ENCODE measurements at places on chromosomes 12 and 14.

GRCh38 chr12:51269174-51270066 is 795 bp downstream of the SMAGP start:
- DNase-seq: peak; percentile 71

- DNase-seq: no peak
Observed at GRCh38 chr14:65993996-65994395, 492.2 kb upstream of the CCDC196 start.

- no peak for DNase-seq
Observed at GRCh38 chr12:83386527-83387264, 700.0 kb downstream of the TMTC2 start.

GRCh38 chr12:1777798-1778197 is 42.6 kb upstream of the LRTM2 start:
- DNase-seq: no peak

DNA sequence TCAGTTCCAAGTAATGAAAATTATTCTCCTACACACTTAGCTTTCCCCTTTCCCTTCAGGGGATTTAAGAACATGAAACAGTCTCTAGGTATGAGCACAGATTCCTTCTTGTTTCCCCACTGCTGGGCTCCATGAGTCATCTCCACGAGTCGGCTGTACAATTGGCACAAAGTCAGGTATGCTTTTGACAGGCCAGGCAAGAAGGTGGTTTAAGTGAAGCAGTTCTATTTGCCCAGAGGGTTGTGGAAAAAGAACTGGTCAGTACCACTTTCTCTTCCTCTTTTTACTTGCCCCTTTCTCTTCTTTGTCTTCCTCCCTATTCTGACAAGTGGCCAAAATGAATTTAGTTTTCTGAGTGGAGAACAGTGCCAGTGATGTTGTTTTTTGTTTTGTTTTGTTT is 16.3 kb downstream of the DYNC1H1 start:
- no peak for DNase-seq

DNA sequence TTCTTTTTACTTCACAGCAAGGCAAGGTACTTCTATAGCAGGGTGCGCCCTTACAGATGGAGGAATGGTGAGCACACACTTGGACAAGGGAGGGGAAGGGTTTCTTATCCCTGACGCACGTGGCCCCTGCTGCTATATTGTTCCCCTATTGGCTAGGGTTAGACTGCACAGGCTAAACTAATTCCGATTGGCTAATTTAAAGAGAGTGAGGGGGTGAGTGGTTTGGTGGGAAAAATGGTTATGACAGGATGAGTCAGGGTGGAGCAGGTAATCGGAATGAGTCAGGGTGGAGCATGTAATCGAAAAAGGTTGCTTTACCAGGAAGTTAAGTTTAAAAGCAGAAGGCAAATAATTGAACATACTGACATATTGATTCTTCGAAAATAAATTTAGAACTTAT is 23.7 kb upstream of the RAB21 start:
- DNase-seq: no peak

- no peak for DNase-seq
Observed at GRCh38 chr12:6424008-6424347, 20.8 kb upstream of the CD27 start.

DNA sequence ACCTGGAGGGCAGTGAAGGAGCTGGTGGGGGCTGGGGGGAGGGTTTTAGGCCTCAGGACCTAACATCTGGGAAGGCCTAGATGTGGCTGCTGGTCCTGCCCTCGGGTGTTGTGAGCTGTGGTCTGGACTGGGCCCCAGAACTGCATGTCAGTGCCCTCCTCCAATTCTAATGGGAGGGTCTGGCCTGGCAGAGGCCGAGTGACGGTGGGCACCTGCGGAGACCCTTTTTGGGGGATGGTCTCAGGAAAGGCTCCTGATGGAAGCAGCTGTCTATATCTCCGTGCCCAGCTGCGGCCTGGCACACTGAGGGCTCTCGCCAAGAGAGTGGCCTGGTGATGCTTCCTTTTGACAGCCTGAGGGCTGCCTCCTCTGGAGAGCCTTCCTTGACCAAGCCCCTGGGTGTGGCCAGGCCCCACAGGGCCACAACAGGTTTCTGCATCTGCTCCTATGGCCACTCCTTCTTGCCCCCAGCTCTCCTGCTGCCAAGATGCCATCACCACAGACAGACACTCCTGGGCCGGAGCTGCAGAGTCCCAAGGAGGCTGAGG is 5.3 kb downstream of the EXOC3L4 start:
- DNase-seq: no peak

GRCh38 chr14:76413962-76414600 is 38.1 kb downstream of the ESRRB start:
- DNase-seq: no peak

- DNase-seq: no peak
Observed at GRCh38 chr12:124436366-124436765, 131.0 kb downstream of the NCOR2 start.

- DNase-seq: no peak
Observed at GRCh38 chr12:30599608-30600007, 96.1 kb downstream of the IPO8 start.
